ENCODE measurements at places on chromosomes 16 and 17.

GRCh38 chr16:23402100-23402499 lies 50.9 kb downstream of the COG7 start:
- DNase-seq = no peak

DNA sequence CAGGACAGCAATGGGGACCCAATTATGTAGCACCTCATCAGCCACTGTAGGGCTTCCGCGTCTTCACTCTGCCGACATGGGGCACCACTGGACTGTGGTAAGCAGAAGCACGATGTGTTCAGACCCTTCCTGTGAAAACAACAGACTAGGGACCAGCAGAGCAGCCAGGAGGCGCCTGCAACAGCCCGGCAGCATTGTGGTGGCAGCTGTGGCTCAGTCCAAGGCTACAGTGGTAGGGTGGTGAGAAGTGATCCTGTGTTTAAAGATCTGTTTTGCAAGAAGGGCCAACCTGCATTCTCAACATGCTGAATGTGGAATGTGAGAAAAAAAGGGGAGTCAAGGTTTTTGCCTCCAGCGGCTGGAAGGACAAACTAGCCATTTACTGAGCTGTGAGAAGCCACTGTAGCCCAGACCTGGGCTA lies 80.8 kb downstream of the GAS7 start:
- no peak for DNase-seq

DNA sequence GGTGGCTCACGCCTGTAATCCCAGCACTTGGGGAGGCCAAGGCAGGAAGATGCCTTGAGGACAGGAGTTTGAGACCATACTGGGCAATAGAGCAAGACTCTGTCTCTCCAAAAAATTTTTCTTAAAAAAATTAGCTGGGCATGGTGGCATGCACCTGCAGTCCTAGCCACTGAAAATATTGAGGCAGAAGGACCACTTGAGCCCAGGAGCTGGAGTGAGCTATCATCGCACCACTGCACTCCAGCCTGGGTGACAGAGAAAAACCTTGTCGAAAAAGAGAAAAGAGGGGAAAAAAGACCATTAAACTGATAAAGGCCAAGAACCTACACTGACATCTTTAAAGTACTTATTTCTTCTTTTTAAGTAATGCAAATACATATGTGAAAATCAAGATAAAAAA lies 53.4 kb upstream of the ITGA2B start:
- DNase-seq = no peak

GRCh38 chr17:78364436-78365281 lies 4.8 kb upstream of the SOCS3 start:
- DNase-seq = no peak

DNA sequence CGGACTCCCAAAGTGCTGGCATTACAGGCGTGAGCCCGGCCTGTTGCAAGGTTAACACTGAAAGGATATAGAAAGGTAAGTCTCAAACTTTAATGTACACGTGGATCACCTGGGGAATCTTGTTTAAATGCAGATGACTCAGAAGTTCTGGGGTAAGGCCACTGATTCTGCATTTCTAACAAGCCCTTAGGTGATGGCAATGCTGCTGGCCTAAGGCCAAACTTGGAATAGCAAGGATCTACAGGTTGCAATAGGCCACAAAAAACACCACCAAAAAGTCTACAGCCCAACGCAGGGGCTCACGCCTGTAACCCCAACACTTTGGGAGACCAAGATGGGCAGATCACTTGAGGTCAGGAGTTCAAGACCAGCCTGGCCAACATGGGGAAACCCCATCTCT lies 4.2 kb downstream of the CMTM4 start:
- no peak for DNase-seq

DNA sequence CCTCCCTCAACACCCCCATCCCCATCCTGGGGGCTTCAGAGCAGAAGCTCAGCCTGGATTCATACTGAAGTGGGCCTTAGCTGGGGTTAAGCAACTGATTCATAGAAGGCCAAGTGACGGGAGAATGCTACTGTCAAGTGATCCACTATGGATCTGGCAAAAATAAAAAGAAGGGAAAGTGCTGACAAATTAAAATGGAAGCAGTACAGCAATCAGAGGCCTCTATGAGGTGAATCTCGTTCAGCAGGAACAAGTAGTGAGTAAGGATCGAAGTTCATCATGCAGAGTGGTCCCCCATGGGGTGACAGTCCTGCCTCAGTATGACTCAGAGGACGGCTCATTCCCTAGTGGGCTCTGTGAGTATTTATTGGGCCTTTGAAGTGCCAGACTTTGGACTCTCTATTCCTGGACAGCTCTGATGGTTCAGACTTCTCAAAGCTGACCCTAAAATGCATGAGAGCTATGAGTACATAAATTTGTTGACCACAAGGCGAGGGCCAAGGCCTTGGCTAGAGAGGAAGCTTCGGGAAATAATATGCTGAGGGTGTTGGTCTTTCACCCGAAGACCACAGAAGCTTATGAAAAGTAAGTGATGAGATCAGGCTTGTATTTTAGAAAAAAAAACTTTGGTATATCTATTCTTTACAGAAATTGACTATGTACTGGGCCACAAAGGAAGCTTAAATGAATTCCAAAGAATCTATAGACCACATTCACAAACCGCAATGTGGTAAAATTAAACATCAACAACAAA lies 5.3 kb upstream of the NSMCE1 start:
- no peak for DNase-seq

DNA sequence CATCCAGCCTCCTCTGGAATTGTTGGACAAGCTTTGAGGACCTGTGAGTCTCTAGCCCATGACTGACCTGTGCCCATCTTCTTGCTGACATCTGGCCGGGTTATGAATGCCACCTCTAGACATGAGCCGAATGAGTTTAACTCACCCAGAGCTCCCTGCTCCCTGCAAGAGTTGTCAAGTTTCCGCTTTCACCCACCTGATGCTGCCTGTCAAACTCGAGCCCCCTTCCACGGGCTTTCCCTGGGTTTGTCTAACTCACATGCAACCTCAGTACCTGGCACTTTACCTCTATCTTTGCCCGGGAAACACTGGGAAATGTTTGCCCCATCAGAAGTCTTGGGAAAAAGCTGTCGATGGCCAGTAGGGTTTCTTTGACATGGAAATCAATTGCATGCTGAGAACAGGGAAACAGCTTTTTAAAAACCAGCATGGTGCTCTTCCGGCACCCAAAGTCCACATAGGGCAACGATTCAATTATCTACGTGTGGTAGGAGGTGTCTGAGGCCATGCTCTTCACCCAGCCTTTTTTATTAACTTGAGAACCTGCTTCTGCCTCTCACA lies 33.8 kb upstream of the DNAH17 start:
- DNase-seq = no peak

- DNase-seq = no peak
Observed at GRCh38 chr17:50064253-50065001, 8.5 kb downstream of the ITGA3 start.

DNA sequence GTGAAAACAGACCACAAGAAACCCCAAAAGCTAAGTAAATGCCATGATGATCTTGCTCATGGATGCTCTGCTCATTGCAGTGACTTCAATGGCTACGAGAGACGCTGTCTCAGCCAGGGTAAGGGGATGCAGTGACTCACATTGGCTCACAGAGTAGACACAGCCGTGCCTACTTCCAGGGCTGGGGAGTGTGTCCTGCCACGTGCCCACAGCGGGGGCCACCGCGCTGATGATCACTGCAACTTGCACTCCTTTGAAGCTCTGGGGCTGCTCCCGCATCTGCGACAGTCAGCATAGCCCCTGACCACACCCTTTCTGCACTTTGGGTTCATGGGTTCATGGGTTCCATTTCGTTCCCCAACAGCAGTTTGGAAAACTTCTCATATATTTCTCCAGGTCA lies 231.4 kb upstream of the RPL38 start:
- no peak for DNase-seq

- no peak for DNase-seq
Observed at GRCh38 chr17:63480192-63480784, 3.4 kb downstream of the ACE start.

- no peak for DNase-seq
Observed at GRCh38 chr17:44902135-44902760, 3.0 kb upstream of the EFTUD2 start.

- no peak for DNase-seq
Observed at GRCh38 chr17:8122422-8122923, 1.4 kb downstream of the HES7 start.

DNA sequence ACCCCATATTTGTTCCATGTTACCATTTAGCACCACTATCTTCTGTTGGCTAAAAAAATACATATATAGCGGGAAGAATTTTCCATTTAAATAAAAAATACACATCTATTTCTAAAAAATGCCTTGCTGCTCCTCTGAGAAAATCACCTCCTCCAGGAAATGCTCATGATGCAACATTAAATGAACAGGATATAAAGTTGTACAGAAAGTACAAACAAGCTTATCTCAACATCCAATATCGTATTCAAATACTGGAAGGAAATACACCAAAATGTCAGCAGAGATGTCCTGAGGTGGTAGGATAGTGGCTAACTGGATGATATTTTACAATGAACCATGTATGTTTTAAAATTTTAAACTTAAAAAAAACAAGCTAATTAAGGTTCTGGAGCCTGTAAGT lies 21.3 kb downstream of the GNA13 start:
- DNase-seq = no peak

DNA sequence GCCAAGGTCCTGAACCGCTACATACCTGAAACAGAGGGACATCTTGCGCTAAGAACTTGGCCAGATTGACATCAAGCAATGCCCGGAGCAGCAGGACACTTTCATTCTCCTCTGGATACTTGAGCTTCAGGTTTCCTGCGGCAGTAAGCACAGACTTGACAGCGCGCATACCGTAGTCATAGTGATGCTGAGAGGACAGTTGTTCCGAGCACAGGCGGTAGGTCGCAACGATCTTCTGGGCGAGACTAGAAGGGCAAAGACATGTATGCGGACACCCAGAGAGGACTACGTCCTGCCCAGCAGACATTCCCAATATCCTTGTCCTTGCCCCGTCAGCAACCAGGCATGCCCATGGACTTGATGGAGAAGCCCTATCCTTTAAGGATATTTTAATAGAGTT lies 112.9 kb downstream of the DNAH3 start:
- no peak for DNase-seq

DNA sequence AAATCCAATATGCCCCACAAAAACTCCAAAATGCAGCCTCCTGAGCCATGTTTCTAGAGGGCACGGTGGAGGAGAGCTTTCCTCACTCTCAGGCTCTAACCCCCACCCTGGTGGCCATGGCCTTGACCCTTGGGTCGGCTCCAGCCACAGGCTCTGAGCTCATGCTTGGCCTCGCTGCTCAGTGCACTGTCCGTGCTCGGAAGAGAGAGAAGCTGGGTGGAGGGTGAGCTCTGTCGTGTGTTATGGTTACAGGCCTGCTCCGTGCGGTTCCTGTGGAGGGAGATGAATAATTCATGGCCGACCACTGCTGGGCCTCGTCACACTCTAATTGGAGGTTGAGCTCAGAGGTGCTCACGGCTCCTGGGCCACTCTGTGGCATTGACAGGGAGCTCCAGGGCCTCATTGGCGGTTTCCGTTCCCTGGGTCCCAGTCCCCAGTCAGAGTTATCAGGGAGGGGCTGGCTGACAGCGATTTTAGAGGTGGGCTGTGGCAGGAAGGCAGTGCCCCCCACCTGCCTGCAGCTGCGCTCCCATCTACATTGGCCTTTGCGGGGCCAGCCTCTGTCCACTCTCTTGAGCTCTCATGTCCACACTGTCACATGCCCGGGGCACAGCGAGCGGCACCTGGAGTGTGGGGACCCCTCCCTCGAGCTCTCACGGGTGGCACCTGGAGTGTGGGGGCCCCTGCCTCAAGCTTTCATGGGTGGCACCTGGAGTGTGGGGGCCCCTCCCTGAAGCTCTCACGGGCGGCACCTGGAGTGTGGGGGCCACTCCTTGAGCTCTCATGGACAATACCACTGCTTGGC lies 24.9 kb downstream of the ACSF3 start:
- no peak for DNase-seq

DNA sequence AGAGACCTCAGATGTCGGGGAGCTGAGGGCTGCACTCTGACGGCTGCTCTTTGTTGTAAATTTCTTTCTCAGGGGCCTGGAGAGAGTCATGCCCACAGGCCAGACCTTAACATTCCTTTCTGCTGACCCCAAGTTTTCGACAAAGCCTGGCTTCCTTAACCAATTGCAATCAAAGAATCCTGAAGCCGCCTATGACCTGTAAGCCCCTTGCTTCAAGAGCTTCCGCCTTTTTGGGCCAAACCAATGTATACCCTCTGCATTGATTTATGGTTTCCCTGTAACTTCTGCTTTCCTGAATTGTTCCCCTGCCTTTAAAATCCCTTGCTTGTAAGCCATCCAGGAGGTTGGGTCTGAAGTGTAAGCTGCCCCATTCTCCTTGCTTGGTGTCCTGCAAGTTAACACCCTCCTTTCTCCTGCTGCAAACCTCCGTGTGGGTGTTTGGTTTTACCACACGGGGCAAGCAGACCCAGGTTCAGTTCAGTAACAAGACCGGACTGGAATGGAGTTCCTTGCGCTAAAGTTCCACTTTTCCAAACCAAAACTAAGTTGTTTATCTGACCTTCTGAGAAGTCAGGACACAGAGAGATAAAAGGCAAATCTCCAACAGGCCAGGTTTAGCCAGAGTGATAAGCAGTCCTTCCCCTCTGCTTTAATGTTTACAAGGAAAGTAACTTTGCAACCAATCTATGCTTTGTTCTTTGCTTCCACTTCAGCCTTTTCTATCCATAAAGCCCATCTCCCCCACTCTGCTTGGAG lies 141.6 kb downstream of the KCNJ12 start:
- peak; percentile 19 for DNase-seq

DNA sequence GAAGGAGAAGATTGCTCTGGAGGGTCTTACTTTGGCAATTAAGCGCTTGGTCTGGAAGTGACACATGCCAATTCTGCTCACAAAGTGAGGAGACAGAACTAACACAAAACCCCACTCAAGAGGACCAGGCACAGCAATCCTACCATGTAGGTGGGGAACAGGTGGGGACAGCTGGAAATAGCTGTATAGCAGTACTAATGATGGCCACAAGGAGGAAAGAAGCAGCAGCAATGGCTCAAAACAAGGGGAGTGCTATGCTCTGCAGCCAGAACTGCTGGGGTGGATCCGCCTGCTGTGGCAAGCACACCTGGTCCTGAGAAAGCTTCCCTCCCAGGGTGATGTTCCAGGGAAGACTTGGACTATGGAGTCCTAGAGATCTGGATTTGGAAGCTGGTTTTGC lies 17.0 kb upstream of the TMEM132E start:
- DNase-seq = no peak

DNA sequence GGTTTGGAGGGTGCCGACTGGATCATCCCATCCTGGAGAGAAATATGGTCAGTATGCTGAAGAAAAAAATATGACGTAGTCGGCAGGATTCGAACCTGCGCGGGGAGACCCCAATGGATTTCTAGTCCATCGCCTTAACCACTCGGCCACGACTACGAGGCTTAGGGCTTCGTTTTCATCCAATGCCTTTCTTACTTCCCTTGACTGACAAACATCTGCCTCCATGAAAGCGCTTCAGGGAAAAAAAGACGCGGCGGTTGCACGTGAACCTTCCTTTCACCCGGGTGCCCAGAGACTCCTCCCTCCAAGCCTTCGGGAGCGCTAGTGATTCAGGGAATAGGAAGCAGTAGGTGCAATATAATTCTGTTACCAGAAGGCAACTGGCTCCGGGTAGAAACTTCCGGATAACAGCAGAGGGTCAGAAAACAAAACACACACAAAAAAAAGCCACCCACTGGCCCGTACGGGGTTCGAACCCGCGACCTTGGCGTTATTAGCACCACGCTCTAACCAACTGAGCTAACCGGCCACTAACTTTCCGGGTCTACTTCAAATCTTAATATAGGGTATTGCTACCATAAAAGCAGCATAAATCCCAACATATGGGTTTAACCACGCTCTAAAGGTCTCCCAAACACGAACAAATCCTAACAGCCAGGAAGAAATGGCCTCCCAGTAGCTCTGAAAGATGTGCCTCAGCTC lies 16.3 kb upstream of the AURKB start:
- peak; percentile 77 for DNase-seq

All from cardiac septum (tissue), 1 donor.